ENCODE measurements at places on chromosomes 5 and 9.

DNA sequence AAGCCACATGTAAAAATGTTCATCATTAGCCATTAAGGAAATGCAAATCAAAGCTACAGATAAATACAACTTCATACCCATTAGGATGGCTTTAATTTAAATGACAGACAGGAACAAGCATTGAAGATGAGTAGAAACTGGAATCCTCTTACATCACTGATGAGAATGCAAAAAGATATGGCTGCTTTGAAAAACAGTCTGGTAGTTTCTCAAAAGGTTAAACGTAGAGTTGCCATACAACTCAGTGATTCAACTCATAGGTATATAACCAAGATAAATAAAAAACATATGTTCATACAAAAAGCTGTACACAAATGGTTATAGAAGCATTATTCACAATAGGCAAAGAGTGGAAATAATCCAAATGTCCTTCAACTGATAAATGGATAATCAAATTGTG lies 228.8 kb upstream of the ZNF462 start:
- DNase-seq, result no peak

DNA sequence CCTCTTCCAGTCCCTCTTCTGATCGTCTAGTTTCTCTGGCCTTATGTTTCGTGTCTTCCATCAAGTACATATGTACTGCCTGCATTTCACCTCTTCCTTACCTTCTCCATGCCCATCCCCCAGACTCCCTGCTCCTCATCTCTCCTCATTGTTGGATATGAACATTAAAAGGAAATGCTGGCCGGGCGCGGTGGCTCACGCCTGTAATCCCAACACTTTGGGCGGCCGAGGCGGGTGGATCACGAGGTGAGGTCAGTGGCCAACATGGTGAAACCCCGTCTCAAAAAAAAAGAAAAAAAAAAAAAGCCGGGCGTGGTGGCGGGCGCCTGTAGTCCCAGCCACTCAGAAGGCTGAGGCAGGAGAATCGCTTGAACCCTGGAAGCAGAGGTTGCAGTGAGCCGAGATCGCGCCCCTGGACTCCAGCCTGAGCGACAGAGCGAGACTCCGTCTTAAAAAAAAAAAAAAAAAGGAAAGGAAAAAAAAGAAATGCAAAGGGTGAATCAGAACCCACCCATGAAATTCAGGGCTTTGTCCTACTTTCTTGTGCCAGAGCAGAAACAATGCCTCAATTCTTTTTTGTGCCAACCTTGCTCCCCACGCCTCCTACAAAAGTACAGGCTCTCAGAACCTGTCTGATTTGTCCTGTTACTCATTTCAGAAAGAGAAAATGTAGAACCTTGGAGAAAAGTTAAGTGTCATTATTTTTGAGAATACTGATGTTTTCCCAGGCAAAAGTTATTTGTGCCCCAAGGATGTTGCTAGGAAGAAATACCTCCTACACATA lies 1.5 kb upstream of the ZFR start:
- DNase-seq, result no peak

- no peak for DNase-seq
Measured at GRCh38 chr5:149206524-149207141, 65.0 kb upstream of the AFAP1L1 start.

DNA sequence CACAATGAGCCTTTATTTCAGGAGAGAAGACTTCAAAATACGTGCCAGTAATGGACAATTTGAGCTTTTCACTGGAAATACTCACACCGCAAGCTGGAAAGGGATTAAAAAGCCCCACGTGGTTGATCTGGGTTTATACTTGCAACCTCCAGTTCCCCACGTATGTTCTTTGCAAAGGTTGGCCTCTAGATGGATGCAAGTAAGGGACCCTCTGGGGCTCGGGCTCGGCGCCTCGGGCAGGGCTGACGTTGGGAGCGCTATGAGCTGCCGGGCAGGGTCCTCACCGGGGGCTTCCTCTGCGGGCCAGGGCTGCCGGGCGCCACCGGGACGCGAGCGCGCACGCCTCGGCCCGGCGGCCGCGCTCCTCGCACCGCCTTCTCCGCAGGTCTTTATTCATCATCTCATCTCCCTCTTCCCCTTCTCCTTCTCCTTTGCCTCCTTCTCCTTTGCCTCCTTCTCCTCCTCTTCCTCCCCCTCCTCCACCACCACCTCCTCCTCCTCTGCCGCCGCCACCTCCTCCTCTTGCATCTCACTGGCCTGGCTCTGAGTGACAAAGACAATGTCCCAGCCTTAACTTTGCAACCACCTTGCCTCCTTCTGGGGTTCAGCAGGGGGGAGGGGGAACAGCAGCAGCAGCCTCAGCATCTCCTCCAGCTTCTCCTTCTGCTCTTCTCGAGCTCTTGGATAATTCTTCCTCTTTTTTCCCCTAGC lies 701 bp upstream of the ZNF462 start:
- DNase-seq, result no peak

GRCh38 chr5:132226516-132227234 lies 978 bp downstream of the P4HA2 start:
- no peak for DNase-seq

GRCh38 chr5:142078221-142078620 lies 30.4 kb upstream of the NDFIP1 start:
- DNase-seq, result no peak

DNA sequence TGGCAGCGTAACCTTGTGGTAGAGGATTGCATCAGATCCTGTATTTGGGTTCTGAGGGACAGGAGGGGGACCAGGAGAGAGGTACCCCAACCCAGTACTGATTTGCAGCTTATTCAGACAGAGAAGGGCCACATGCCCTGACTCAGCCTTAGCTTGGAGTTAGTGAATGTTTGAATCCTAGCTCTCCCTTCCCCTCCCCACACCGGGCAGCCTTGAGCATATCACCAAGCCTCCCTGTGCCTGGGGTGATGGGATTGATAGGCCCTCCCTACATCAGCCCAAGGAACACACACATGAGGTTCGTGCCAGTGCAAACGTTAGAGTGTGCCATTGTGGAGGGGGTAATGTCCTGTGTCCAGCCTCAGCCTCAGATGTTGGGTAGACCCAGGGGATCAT lies 71.9 kb downstream of the AMBP start:
- DNase-seq, result no peak

DNA sequence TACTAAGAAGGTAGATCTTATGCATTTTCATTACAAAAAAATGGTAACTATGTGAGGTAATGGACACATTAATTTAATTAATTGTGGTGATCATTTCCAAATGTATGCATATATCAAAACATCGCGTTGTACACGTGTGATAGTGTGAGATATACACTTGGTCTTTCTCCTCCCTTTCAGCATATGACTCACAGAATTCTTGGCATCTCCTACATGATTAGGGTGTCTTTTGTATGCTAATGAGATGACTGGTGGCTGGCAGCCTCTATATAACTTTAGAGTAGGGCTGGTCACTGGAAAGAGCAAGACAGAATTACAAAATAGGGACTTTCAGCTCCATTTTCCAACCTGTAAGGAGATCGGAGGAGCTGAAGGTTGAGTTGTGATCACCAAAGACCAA lies 1167.6 kb downstream of the CDH12 start:
- no peak for DNase-seq

DNA sequence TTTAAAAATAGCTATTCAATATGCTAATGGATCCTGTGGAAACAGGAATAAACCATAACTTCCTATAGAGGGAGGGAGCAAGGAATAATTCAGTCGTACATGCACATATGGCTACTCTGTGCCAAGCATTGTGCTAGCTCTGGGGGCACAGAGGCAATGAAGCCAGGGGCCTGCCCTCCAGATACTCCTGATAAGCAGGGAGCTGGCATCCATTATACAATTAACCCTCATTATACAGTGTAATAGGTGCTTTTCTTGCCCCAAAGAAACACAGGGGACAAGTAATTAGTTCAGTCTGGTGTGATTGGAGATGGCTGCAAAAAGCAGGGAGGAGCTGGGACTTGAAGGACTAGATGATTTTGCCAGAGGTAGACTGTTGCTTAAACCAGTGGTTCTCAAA lies 200.4 kb downstream of the SREK1 start:
- no peak for DNase-seq

- DNase-seq, result no peak
Measured at GRCh38 chr5:124343451-124343867, 403.0 kb downstream of the ZNF608 start.

DNA sequence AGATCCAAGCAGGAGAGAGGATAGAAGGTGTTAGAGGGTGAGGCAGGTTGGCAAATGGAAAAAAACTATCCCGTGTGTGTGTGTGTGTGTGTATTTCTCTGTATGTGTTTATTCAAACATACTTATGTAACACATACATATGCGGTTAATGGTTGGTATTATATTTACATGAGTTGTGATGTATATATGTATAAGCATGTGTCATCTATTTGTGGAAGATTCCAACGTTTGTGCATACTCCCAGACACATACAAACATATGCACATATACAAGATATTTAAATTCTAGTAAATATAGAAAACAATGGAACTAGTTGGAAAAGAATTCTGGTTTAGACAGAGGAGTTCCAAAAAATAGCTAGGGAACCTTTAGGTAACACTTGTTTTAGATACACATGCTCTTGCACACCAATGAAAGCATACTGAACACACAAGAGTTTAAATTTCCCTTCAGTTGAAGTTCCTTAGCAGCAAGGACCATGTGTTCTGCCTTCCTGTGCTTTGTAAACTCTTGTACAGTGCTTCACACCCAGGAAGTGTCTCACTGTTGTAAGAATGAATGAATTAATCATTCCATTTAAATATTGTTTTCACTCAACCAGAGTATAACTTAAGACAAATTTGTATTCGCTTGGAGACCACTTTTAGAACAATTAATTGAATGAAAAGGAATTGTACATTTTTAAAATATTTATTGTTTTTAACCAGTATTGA lies 257.8 kb downstream of the FER start:
- no peak for DNase-seq

DNA sequence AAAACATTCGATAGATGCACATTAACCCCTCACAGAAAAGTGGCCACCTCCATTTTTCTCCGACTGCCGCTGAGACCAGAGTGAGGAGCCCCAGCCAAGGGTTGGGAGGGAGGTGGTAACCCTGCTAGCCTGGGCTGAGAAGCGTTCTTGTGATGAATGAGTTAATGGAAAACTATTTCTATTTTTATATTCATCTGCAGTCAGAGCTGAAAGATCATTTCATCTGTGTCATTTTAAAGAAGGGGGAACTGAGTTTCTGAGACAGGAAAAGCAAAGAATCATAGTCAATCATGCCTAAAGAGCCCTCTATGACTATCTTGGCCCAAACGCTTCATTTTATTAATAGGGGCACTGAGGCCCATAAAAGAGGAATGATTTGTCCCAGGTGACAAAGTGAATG lies 229.5 kb downstream of the PAPPA start:
- no peak for DNase-seq

DNA sequence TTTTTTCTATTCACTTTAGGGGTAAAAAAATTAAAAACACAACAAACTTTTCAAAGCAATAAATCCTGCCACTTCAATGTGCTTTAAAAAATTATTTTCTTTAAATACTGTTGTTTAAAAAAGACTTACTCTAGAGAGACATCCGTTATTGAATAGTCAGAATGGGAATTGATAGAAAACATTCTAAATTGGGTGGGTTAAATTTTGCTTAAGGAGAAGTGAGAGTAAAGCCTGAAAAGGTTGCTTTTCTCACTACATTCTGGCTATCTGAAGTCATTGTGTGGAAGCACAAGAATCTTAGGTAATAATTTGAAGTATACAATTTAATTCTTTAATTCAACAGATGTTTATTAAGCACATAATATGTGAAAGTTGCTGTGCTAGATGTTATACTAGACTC lies 509.3 kb downstream of the NR2F1-AS1 start:
- no peak for DNase-seq

- DNase-seq, result no peak
Measured at GRCh38 chr9:93592643-93593021, 16.2 kb downstream of the PHF2 start.

DNA sequence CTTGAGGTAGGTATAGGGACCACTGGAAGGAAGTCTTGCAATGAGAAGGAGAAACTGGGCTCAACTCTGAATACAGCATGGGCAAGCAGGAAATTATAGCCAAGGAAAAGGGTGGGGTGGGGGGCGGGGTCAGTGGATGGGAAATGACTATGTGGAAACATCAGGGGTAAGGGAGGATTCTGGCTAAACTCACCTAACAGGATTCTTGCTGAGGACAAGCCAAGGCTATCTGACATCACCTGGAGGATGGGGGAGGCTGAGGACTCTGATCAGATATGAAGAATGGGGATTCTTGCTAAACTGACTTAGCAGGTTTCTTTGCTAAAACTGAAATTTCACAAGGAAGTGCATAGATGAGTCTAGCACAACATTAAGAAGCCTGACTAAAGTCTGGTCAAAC lies 40.8 kb downstream of the CTSL start:
- no peak for DNase-seq

- no peak for DNase-seq
Measured at GRCh38 chr9:94892675-94893074, 166.2 kb downstream of the AOPEP start.

DNA sequence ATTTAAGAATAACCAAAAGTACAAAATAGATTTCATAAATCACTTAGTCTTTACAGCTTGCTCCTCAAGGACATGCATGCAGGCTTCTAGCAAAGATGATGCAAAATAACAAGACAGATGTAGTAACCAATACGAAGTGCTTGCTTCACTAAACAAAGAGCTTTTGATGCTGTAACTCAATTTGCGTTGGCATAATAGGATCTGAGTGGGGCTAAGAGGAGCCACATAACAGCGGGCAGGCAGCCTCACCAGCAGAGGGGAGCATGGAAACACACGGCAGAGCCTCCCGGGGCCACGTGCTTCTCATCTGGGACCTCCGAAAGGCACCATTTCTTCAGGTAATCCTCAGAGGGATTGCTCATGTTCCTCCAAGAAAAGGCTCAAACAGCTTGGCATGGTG lies 139.7 kb downstream of the C5orf15 start:
- DNase-seq, result no peak

DNA sequence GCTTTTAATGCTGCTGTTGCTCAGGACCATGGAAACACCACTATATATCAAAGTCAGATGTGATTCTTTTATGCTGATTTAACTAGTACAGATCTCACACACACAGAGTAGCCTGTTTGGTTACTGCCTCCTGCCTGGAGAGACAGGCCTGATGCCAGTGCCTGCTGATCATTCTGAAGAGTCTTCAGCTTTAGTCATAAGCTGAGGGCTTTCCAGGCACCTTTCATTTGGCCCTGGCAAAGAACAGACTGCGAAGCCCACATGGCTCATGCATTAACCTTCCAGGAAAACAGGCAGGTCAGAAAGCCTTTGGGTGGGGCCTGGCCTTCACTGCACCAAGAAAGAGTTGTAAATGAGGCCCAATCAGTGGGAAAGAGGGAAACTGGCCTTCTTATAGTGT lies 144.7 kb downstream of the SAXO1 start:
- no peak for DNase-seq

GRCh38 chr5:67346611-67347010 lies 150.0 kb upstream of the CD180 start:
- DNase-seq, result no peak

- no peak for DNase-seq
Measured at GRCh38 chr9:69811351-69811868, 9.2 kb upstream of the CFAP95 start.

- DNase-seq, result no peak
Measured at GRCh38 chr9:7028591-7028990, 270.8 kb downstream of the KDM4C start.

GRCh38 chr5:76582230-76583162 lies 40.7 kb downstream of the F2RL2 start:
- no peak for DNase-seq

- no peak for DNase-seq
Measured at GRCh38 chr5:38650946-38651345, 94.5 kb upstream of the LIFR start.

GRCh38 chr9:98135938-98136337 lies 16.9 kb upstream of the TRIM14 start:
- no peak for DNase-seq

All from stimulated activated CD8-positive, alpha-beta memory T cell treated with anti-CD3 and anti-CD28 coated beads, Interleukin-4, amount 100 ng/mL, for 1 hour (primary cell).